ENCODE measurements at places on chromosomes 5 and 9.

DNA sequence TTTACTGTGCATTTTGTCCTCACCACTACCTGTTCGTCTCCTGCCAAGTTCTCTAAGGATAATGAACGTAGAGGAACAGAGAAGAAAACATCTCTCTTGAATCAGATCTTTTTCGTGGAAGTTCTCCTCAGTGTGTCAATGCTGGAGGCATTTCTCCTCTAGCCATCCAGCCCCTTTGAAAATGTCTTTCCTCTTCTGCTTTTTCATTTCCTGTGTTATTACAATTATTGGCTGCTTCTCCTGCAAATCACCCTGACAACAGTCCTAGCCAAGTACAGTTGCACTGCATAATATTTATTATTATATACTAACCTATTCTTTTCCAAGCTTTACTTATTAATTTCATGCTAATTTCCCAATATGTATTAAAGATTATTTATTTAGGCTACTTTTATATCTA lies 61.8 kb upstream of the TRPM3 start:
- DNase-seq: no peak

DNA sequence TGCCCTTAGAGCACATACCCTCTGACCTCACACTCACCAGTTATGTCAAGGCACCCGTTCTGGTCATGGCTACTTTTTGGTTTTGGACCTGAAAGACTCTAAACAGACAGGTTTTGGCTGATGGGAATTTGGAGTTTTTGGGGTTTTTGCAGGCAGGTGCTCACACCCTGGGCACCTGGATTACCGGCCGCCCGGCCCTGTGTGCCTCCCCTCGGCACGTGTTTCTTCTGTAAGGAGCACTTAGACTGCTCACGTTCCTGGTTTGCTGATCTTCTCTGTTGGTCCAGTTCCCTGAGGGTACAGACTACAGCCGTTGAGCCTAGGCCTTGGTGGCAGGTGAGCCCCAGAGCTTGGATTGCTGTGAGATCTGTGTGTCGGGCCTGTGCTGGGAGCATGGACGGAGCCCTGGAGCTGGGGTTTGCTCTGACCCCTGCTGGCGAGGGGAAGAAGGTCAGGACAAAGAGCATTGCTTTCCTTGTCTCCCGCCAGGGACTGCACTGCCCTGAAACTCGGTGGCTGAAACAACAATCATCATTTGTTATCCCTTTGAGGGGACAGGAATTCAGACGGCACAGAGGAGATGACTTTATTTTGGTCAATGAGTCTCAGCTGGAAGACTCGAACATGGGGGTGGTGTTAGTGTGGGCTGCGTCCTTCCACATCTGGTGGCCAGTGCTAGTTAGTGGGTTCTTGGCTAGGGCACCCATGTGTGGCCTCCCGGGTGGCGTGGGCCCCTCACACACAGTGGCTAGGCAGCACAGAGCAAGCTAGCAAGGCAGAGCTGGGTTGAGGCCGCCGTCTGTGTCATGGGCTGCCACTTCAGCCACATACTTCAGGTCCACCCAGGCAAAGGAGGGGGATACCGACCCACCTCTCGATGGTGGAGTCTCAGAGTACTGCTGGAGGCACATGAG lies 76.4 kb downstream of the EHMT1 start:
- peak; percentile 68 for DNase-seq

- DNase-seq: no peak
Measured at GRCh38 chr5:180128671-180129261, 57.2 kb upstream of the RNF130 start.

GRCh38 chr9:116632990-116633838 lies 53.9 kb upstream of the TRIM32 start:
- DNase-seq: no peak

GRCh38 chr9:134855231-134855899 lies 25.2 kb upstream of the FCN2 start:
- no peak for DNase-seq

- DNase-seq: no peak
Measured at GRCh38 chr5:137335493-137335892, 163.6 kb downstream of the SPOCK1 start.

DNA sequence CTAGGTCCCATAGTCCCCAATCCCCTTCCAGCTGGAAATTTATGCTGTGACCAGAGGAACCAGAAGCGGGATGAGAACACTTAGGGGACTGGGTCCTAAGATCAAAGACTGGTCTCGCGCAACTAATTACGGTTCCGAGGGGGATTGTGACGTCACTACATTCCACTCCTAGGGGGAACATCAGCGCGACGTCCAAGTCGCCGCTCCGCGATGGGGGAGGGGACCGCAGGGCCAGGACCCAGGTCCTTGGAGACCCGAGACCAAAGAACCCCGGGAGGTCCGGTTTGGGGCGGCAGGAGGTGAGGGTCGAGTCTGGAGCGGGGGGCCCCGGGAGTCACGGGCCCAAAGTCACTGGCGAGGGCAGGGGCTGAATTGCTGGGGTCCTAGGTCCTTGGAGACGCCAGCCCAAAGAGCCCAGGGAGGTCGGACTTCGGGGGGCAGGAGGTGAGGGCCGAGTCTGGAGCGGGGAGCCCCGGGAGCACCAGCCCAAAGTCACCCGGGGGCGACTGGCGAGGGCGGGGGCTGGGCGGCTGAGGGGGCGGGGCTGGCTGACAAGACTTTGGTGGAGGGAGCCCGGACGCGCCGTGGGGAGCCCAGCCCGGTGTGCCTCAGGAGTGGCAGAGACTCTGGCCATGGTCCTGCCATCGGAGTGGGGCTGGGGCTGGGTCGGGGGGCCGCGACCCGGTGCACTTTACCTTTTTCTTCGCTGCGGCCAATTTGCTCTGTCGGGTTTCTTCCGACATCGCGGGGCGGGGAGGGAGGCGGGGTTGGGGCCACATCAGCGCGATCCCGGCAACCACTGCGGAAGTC lies at the start of gene GOLGA2:
Gene GOLGA2 (minus strand): TSS at position 810 of the 810 bp plus-strand sequence. CDS start 31 bp downstream, at position 779.
- DNase-seq: peak; percentile 84

GRCh38 chr5:162132348-162132747 lies 64.8 kb downstream of the GABRG2 start:
- no peak for DNase-seq

GRCh38 chr9:70111042-70111602 lies 67.5 kb downstream of the MAMDC2 start:
- DNase-seq: peak; percentile 34

- DNase-seq: no peak
Measured at GRCh38 chr9:80555782-80556325, 984.1 kb downstream of the TLE4 start.

DNA sequence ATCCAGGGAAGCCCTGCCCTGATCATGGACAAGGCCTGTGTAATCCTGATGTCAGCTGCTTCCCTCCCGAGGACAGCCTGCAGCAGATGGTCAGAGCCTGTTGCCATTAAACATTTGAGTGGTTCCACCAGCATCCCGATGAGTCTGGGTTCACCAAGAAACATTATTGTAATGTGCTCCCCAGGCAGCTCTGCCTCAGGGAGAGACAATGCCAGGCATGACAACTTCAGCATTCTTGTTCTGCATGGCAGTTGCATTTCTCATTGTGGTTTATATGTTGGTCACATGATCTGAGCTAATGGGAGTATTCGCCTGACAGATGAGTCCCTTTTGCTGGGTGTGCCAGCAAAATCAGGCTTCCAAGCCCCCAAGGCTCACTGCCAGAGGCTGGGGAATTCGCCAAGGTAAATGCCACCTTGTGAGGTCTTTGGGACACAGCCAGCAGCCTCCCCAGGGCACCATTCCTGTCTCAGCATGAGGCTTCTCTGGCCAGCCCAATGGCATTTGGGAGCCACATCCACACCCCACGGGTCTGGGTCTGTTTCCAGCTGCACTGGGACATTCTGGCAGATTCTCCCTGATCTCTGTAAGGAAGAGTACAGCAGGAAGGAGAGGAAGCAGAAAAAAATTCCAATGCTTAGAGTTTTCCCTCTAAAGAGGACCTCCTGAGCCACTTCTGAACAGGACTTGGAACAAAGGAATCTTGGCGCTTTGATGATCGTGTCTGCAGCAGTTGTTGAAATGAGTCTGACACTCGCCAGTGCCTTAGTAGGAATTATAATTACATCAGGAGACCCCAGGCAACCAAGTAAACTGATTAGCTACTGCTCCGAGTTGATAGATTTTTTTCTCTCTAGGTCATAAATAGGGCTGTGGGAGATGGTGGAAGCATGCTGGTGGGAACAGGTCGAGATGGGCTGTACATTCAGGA lies 18.7 kb downstream of the KCNIP1 start:
- no peak for DNase-seq

DNA sequence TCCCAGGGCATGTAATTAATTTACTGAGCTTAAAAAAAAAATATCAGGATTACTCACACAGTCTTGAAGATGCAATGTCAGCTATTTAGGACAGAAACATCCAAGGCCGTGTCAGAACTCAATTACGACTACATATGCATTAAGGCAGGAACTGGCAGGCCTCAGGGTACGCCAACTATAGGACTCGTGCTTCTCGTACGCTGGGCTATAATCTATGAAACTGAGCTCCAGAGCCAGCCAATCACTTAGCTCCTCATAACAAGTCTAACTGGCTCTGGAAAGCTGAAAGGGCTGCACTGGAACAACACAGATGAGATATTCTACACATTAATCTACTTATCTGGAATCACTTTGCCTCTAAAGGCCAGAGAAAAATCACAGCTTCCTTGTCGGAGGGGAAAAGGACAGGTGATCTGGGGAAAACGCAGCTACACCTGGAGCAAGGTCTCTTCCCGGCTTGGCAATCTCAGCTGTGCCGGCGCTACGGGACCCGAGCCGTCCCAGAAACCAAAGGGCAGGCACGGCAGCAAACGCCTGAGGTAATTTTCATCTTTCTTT lies 212.0 kb downstream of the DEPDC1B start:
- DNase-seq: no peak

DNA sequence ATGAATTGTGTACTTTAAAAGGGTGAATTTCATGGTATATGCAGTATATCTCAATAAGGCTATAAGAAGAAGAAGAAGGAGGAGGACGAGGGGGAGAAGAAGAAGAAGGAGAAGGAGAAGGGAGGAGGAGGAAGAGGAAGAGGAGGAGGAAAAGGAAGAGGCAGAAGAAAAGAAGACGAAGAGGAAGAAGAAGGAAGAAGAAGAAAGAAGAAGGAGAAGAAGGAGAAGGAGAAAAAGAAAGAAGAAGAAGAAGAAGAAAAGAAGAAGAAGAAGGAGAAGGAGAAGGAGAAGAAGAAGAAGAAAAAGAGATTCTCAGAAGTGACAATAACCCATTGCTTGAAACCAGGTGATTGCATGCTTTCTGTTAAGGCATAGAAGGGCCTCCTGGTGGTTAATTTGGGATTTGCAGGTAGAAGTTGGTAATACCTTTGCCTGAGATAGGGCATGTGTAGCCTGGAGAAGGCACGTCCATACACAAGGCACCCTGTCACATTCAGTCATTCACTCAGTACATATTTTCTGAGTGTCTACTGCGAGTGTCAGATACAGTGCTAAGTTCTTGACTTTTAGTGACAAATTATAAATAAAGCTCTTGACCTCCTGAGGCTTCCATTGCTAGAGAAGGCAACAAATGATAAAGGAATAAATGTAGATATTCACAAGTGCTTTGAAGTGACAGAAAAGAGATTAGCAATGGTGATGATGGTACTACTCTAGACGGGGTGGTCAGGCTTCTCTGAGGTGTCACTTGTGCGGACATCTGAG lies 231.3 kb downstream of the NPR3 start:
- DNase-seq: peak; percentile 13

DNA sequence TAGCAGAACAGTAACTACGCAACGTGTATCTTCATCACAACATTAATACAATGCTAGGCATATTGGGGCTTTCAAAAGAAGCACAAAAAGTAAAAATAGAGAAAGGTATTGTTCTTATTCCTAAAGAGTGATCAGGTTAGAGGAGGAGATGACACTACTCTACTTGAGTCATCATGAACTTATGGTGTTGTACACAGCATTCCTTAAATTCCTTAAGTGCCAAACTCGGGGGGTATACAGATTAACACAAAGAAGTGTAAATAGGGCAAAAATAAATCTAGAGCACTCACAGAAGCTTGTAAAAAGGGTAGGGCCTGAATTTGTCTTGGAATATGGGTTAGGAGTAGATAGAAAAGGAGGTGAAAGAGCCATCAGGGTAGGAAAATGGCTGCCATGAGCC lies 308.0 kb upstream of the DAP start:
- DNase-seq: no peak

- no peak for DNase-seq
Measured at GRCh38 chr5:14988223-14988622, 116.6 kb upstream of the ANKH start.

GRCh38 chr5:144436007-144436406 lies 265.3 kb downstream of the KCTD16 start:
- no peak for DNase-seq
